Activated naive CD4-positive, alpha-beta T cell treated with anti-CD3 and anti-CD28 coated beads, Interleukin-2, amount 50 U/mL, for 72 hours (primary cell): ENCODE measurements at places on chromosomes 12 and 14.

DNA sequence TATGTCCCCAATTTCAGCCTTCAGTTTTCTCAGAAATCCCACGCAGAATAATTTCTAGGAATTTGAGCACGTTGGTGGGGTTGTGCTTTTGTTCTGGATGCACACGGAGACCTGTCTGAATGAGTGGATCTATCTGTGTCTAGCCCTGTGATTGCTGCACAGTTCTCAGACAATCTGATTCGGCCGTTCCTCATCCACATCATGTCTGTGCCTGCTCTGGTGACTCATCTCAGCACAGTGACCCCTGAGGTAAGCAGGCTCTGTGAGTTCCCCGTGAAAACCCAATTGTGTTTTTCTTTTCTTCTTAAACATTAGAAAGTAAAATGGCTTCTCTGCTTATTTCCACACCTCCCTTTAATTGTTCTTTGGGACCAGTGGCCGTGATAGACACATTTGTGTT, 20.2 kb downstream of the UBE3B start:
- DNase-seq: no peak

DNA sequence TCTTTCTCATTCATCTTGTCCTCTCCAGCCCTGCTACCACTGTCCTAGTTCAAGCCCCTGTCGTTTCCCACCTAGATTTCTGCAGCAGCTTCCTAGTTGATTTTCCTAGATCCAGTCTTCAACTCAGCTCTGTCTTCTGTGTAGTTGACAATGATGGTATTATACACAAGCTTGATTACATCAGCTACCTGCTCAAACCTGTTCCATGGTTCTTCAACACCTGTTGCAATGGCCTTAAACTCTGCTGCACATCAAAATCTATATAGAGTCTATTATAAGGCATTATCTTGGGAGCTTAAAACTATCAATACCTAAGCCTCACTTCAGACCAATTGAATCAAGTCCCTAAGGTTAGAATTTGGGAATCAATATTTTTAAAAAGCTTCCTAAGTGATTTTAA, 71.7 kb upstream of the PELI2 start:
- no peak for DNase-seq

GRCh38 chr14:99716091-99716849, 32.2 kb downstream of the CYP46A1 start:
- DNase-seq: peak; percentile 43

GRCh38 chr14:90676912-90677311, 139.3 kb downstream of the TTC7B start:
- DNase-seq: no peak
